ENCODE measurements at places on chromosomes 16 and 17.

- H3K36me3 ChIP-seq: no peaks in the 10 kb centered on the region
- no peaks in the 10 kb centered on the region for H3K27me3 ChIP-seq
- DNase-seq: no peak
- H3K27ac ChIP-seq: no peak overlapping the region
- peaks cover 25% of the 10 kb centered on the region for H3K4me1 ChIP-seq
- no peak overlapping the region for H3K4me3 ChIP-seq
Observed at GRCh38 chr17:81048827-81049371, 13.9 kb downstream of the BAIAP2 start.

GRCh38 chr16:19555938-19556771 lies 652 bp downstream of the VPS35L start:
- H3K4me3 ChIP-seq: peak overlapping the region; percentile 67
- no peaks in the 10 kb centered on the region for H3K27me3 ChIP-seq
- H3K36me3 ChIP-seq: peaks cover 2% of the 10 kb centered on the region
- peaks cover 6% of the 10 kb centered on the region for H3K4me1 ChIP-seq

DNA sequence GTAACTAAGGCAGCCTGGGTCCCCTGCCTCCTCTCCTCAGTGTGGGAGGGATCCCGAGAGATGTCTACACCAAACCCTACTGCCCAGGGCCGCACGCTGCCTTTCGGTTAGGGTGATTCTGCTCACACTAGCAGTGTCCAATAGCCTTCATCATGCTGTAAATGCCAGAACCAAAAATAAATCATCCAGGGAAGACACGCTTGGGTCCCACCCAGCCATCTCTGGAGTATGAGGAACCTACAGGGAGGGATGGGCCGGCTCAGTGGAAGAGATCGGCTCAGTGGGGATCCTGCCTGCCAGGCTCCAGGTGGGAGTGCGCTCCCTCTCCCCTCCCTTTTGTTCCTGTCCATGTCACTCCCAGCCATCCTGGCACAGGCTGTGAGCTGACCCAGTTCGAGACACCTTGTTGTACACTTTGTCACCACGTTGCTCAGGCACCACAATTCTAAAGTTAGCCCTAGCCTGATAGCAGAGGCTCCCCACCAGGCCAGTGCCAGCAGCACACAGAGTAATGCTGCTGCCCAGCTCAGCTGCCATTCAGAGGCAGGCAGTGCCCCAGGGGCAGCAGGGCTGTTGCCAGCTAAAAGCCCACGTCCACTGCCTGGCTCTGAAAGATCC lies 24.5 kb downstream of the PEMT start:
- peak overlapping the region; percentile 62 for H3K27ac ChIP-seq
- H3K36me3 ChIP-seq: no peaks in the 10 kb centered on the region
- H3K4me3 ChIP-seq: no peak overlapping the region
- H3K27me3 ChIP-seq: no peaks in the 10 kb centered on the region
- DNase-seq: peak; percentile 65

- H3K4me1 ChIP-seq: peaks cover 6% of the 10 kb centered on the region
- H3K4me3 ChIP-seq: no peak overlapping the region
- no peaks in the 10 kb centered on the region for H3K36me3 ChIP-seq
- H3K27me3 ChIP-seq: no peaks in the 10 kb centered on the region
- no peak overlapping the region for H3K27ac ChIP-seq
Observed at GRCh38 chr16:48054881-48055601, 100.8 kb downstream of the ABCC12 start.

- no peak overlapping the region for H3K4me3 ChIP-seq
- H3K36me3 ChIP-seq: peaks cover 24% of the 10 kb centered on the region
- H3K27ac ChIP-seq: no peak overlapping the region
Observed at GRCh38 chr17:28881533-28882056, 15.9 kb downstream of the FLOT2 start.

DNA sequence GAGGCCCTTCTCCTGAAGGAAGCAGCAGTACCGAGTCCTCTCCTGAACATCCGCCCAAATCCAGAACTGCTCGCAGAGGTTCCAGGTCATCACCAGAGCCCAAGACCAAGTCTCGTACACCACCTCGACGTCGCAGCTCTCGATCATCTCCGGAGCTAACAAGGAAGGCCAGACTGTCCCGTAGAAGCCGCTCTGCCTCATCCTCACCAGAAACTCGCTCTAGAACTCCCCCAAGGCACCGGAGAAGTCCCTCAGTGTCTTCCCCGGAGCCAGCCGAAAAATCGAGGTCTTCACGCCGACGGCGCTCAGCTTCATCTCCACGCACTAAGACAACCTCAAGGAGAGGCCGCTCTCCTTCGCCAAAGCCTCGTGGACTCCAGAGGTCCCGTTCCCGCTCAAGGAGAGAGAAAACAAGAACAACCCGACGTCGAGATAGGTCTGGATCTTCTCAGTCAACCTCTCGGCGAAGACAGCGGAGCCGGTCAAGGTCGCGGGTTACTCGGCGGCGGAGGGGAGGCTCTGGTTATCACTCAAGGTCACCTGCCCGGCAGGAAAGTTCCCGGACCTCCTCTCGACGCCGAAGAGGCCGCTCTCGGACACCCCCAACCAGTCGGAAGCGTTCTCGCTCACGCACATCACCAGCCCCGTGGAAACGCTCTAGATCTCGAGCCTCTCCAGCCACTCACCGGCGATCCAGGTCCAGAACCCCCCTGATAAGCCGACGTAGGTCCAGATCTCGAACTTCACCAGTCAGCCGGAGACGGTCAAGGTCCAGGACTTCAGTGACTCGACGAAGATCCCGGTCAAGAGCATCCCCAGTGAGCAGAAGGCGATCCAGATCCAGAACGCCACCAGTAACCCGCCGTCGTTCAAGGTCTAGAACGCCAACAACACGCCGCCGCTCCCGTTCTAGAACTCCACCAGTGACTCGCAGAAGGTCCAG lies 11.3 kb downstream of the ELOB start:
- H3K36me3 ChIP-seq: peaks cover 48% of the 10 kb centered on the region
- peaks cover 11% of the 10 kb centered on the region for H3K4me1 ChIP-seq
- H3K27me3 ChIP-seq: no peaks in the 10 kb centered on the region
- no peak for DNase-seq
- no peak overlapping the region for H3K27ac ChIP-seq

DNA sequence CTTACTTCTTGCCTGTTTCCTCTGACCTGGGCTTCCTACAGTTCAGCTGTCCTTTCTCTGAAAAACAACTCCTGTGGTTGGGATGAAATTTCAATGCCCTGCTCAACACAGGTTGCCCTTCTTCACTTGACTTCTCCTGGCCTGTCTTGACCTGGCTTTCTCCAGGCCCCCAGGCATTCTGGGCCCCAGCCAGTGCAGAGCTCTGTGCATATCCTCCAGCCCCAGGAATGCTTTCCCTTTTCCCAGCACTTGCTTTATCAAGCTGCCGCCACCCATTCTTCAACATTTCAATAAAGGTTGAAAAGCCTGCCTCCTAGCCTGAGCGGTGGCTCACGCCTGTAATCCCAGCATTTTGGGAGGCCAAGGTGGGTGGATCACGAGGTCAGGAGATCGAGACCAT lies 10.8 kb downstream of the ODAD4 start:
- H3K27me3 ChIP-seq: no peaks in the 10 kb centered on the region
- no peak overlapping the region for H3K4me3 ChIP-seq
- no peak for DNase-seq
- no peak overlapping the region for H3K27ac ChIP-seq
- no peaks in the 10 kb centered on the region for H3K36me3 ChIP-seq

- no peaks in the 10 kb centered on the region for H3K4me1 ChIP-seq
- H3K27me3 ChIP-seq: no peaks in the 10 kb centered on the region
- DNase-seq: no peak
- no peaks in the 10 kb centered on the region for H3K36me3 ChIP-seq
- H3K27ac ChIP-seq: no peak overlapping the region
- H3K4me3 ChIP-seq: no peak overlapping the region
Observed at GRCh38 chr16:61074324-61074723, 961.9 kb downstream of the CDH8 start.

DNA sequence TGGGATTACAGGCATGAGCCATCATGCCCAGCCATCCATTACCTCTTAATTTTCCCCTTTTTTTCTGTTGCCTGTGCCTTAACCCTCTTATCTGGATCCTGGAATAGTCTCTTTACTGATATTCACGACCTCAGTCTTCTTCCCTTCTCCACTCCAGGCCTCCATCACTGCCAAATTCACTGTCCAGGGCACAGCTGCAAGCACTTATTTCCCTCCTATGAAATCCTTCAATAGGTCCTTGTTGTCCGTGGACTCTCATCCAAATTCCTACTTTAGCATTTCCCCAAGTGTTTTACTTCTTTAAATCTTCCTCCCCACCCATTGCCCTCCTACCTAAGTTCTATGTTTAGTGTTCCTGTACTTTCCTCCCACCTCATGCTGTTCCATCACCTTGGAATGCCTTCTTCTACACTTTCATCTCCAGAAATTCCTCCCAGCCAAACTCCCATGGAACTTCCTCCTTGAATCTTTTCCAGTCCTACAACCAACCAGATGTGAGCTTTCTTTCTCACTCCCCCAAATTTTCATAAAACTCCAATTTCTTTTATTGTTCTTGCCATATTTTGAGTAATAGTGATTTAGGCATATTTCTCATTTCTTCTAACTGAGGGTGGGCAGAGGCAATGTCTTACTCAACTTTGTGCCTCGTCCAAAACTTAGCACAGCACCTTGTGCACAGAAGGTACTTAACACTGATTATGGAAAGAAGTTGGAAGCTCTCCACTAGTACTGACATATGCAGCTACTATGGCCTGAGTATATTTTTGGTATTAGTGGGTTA lies 35.3 kb downstream of the FAM20A start:
- no peaks in the 10 kb centered on the region for H3K36me3 ChIP-seq
- H3K27ac ChIP-seq: no peak overlapping the region
- no peaks in the 10 kb centered on the region for H3K4me1 ChIP-seq
- H3K4me3 ChIP-seq: no peak overlapping the region
- no peaks in the 10 kb centered on the region for H3K27me3 ChIP-seq
- no peak for DNase-seq

DNA sequence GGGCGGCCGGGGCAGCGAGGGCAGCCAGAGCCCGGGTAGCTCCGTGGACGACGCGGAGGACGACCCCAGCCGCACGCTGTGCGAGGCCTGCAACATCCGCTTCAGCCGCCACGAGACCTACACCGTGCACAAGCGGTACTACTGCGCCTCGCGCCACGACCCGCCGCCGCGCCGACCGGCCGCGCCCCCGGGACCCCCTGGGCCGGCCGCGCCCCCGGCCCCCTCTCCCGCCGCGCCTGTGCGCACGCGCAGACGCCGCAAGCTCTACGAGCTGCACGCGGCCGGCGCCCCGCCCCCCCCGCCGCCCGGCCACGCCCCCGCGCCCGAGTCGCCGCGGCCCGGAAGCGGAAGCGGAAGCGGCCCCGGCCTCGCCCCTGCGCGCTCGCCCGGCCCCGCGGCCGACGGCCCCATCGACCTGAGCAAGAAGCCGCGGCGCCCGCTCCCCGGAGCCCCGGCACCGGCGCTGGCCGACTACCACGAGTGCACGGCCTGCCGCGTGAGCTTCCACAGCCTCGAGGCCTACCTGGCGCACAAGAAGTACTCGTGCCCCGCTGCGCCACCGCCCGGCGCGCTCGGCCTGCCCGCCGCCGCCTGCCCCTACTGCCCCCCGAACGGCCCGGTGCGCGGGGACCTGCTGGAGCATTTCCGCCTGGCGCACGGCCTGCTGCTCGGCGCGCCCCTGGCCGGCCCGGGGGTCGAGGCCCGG lies 36.1 kb upstream of the ZC3H18 start:
- no peaks in the 10 kb centered on the region for H3K27me3 ChIP-seq
- H3K4me3 ChIP-seq: no peak overlapping the region
- peaks cover 10% of the 10 kb centered on the region for H3K4me1 ChIP-seq
- H3K36me3 ChIP-seq: no peaks in the 10 kb centered on the region
- no peak overlapping the region for H3K27ac ChIP-seq

DNA sequence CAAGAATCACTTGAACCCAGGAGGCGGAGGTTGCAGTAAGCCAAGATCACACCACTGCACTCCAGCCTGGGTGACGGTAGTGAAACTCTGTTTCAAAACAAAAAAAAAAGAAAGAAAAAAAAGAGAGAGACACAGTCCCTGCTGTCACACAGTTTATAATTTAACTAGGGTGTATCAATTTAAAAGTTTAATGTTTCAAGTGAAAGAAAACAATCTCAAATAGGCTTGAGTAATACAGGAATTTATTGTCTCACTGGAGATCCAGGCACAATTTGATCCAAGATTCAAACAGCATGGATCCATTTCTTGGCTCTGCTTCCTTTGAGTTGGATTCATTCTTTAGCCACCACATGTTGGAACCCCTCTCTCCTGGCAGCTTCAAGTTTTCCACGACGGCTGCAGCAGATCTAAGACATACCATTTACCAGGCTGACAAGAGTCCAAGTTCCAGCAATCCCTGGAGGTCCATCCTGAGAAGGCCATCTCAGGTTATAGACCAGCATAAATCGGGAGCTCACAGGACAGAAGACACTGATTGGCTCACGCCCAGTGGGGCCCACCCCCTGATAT lies 97.5 kb downstream of the YPEL2 start:
- peaks cover 60% of the 10 kb centered on the region for H3K4me1 ChIP-seq
- no peaks in the 10 kb centered on the region for H3K27me3 ChIP-seq
- no peak overlapping the region for H3K4me3 ChIP-seq
- peak overlapping the region; percentile 70 for H3K27ac ChIP-seq
- H3K36me3 ChIP-seq: no peaks in the 10 kb centered on the region
- no peak for DNase-seq

GRCh38 chr16:50745940-50746339 lies 4.1 kb downstream of the CYLD start:
- H3K27ac ChIP-seq: no peak overlapping the region
- no peak for DNase-seq
- H3K4me1 ChIP-seq: peaks cover 19% of the 10 kb centered on the region
- H3K4me3 ChIP-seq: no peak overlapping the region
- H3K27me3 ChIP-seq: no peaks in the 10 kb centered on the region

DNA sequence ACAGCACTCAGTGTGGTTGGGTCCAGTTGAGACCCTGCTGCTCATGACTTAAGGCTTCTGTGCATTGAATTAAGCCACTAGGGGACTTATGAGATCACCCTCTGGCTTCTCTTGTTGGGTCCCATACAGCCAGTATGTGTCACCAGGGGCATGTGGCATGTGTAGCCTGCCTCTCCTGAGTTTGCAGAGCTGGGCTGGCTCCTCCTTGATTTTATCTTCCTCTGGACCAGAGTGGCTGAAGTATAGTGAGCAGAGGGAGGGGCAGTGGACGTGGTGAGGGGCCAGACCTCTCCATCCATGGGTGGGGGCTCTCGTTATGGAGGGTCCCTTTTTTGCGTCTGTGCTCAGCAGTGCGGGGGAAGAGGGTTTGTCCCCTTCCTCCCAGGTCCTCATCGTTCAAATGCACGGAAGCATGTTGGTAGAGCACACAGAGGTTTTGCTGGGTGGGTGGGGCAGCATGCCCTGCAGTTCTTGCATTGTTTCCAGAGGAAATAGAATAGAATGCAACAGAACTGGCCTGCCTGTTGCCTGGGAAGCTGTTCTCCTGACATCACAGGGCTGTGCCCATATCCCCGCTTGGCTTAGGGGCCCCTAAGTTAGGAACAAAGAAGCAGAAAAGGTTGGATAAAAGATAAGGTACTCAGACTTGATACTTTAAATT lies 77.4 kb downstream of the SPECC1 start:
- no peak overlapping the region for H3K4me3 ChIP-seq
- H3K36me3 ChIP-seq: no peaks in the 10 kb centered on the region
- H3K4me1 ChIP-seq: no peaks in the 10 kb centered on the region
- no peak for DNase-seq
- H3K27ac ChIP-seq: no peak overlapping the region
